ENCODE measurements at places on chromosomes 13 and 19.
A peak's percentile ranks its signal among the peaks of the same experiment; 100 is the strongest.

DNA sequence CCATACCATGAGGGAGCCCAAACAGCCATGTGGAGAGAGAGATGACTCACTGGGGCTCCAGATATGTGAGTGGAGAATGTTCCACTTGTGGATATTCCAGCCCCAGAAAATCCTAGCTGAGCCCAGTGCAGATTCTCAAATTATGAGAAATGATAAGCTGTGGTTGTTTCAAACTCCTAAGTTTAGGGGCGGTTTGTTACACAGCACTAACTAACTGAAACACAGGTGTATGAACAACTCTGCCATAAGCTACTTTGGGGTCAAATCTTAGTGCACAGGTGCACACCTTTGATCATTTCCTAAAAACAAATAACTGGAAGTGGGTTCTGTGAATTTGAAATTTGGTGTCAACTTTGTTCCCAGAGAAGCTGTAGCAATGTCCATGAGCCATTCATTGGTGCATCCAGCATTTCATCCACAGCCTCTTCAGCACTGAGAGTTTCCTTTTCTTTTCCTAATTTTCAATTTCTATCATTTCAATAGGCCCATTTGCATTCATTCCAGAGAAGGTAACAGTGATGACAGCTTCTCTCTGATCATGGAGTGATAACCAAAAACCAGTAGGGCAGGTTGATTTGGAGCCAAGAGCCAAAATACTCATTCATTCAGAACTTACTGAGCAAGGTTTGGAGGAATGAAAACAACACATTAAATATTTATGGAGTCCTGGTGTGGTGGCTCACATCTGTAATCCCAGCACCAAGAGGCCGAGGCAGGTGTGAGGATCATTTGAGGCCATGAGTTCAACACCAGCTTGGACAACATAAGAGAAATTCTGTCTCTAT, 8.8 kb upstream of the CLPP start:
- DNase-seq = no peak

DNA sequence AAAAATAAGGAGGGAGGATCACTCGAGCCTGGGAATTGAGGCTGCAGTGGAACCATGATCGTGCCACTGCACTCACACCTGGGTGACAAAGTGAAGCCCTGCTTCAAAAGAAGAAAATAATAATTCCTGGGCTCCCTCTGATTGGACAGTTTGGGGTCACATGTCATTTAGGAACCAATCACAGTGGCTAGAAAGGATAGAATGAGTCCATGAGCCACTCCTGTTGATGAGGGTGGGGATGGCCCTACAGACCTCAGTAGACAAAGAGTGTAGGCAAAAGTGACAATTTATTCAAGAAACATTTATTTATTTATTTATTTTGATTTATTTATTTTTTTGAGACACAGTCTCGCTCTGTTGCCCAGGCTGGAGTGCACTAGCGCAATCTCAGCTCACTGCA, 26.8 kb upstream of the ADGRE5 start:
- DNase-seq = no peak

- peak; percentile 90 for DNase-seq
Observed at GRCh38 chr13:26062853-26063444, 11.1 kb upstream of the SHISA2 start.

- DNase-seq = no peak
Observed at GRCh38 chr13:49304763-49305700, 57.3 kb downstream of the CDADC1 start.

DNA sequence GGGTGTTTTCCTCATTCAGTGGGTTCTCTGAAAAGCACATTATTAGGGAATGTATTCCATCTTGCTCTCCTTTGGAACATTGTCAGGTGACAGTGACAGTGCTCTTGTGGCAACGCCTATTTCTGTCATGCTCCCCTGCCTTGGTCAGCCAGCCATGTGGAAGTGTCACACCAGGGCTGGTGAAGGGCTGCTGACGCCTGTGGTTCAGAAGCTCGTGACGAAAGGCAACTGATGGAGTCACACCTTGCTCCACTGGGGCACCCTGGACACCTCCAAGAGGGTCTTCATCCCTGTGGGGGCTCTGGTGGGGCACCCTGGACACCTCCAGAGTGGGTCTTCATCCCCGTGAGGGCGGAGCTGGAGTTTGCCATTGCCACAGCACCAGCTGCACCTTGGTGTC, 68.9 kb upstream of the GPR183 start:
- DNase-seq = peak; percentile 23

DNA sequence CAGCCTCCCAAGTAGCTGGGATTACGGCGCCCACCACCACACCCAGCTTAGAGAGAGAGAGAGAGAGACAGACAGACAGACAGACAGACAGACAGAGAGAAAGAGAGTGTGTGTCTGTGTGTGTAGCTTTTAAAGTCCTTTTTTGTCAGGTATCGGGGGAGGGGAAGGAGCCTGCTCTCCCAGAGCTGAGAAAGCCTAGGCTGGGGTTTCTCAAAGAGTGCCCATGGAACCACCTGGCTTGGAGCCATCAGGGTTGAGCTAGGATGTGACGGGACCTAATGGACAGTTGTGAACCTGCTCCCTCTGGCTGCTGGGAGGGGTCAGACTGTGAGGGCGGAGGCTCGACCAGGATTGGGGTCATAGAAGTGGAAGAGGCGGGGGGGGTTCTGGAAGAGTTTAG, 16.6 kb downstream of the RFX1 start:
- DNase-seq = no peak

- DNase-seq = no peak
Observed at GRCh38 chr13:114089751-114090400, 42.5 kb downstream of the RASA3 start.

DNA sequence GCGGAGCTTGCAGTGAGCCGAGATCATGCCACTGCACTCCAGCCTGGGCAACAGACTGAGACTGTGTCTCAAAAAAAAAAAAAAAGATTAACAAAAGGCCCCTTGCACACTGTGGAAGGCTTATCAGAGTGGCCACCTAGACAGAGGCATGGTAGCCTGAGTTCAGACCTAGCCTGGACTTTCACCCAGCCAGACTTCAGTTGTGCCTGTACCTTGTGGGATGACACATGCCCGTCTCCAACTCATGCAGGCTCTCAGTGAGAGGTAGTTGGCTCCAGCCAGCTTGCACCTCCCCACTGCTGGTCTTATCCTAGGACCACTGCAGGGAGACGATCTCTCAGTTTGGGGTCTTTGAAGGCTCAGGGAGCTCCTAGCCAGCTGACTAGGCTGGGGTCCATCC, 52.2 kb downstream of the GATAD2A start:
- no peak for DNase-seq

DNA sequence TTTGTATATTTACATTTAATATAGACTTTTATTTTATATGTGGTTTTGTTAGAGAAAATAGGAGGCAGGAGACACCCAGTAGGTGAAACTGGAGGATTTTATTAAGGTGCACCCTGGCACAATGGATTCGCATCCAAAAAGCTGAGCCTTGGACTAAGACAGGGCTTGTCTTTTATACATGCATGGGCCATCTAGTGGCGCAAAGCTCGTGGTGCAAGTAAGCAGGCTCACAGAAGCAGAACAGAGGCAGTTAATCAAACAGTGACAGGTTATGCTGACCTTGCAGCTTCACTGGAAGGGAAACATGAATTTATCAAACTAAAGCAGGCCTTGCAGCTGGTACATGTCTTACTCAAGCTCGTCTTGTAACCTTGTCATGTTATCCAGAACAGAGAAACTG, 58.8 kb upstream of the ZNF681 start:
- peak; percentile 2 for DNase-seq

DNA sequence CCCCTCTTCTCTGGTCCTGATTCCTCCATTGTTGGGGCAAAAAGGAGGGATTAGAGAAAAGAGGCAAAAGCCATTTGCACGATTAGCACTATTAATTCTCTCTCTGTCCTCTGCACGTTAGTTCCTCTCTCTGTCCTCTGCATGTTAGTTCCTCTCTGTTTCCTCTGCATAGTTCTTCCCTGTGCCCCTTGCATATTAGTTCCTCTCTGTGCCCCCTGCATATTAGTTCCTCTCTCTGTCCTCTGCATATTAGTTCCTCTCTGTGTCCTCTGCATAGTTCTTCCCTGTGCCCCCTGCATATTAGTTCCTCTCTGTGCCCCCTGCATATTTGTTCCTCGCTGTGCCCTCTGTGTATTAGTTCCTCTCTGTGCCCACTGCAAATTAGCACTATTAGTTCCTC, 847.2 kb upstream of the GPC6 start:
- no peak for DNase-seq

- no peak for DNase-seq
Observed at GRCh38 chr19:51140441-51140840, 1.7 kb upstream of the SIGLEC7 start.

DNA sequence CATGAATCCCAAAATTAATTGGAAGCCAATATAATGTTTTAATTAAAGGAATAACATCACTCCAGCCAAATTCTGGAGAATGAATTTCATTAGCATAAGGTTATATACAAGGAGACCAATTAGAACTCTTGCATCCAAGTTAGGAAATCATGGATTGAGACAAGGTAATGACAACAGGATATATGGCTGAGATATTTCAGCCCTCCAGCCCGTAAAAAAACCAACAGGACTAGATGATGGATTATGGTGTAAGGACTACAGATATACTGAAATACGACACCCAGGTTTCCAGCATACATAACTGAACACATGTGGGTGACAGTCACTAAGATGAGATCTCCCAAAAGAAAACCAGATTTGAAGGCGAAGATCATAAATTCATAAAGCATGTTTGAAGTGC, 56.5 kb downstream of the TSC22D1 start:
- no peak for DNase-seq

DNA sequence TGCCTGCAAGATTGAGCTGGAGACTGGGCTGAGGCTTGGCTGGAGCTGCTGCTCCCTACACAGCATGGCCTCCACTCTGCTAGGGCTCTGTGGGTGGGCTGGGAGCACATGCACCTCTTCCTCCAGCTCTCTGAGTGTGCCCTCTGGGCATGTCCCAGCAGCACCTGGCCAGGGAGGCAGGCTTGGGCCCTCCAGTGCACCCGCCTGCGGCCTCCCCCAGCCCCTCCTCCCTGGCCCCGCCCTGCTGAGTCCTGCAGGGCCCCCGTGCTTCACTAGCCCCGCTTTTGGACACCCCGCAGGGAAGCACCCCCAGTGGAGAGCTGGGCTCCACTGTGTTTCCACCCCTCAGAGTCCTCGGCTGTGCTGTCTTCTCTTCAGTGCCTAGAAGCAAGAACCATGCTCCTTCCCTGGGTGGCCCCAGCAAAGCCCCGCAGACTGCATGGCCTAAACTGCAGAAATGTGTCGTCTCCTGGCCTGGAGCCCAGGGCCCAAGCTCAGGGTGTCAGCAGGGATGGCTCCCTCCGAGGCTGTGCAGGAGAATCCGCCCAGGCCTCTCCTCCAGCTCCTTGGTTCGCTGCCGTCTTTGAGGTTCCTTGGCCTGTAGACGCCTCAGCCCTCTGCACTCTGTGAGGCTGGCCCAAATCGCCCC, 5.0 kb upstream of the TEX29 start:
- no peak for DNase-seq

GRCh38 chr19:34317311-34317927, 47.6 kb upstream of the GPI start:
- no peak for DNase-seq

GRCh38 chr19:1088416-1089010, 6.7 kb downstream of the POLR2E start:
- no peak for DNase-seq

- no peak for DNase-seq
Observed at GRCh38 chr19:17677002-17677401, 11.2 kb downstream of the UNC13A start.

- no peak for DNase-seq
Observed at GRCh38 chr13:46855166-46855565, 41.7 kb downstream of the HTR2A start.

DNA sequence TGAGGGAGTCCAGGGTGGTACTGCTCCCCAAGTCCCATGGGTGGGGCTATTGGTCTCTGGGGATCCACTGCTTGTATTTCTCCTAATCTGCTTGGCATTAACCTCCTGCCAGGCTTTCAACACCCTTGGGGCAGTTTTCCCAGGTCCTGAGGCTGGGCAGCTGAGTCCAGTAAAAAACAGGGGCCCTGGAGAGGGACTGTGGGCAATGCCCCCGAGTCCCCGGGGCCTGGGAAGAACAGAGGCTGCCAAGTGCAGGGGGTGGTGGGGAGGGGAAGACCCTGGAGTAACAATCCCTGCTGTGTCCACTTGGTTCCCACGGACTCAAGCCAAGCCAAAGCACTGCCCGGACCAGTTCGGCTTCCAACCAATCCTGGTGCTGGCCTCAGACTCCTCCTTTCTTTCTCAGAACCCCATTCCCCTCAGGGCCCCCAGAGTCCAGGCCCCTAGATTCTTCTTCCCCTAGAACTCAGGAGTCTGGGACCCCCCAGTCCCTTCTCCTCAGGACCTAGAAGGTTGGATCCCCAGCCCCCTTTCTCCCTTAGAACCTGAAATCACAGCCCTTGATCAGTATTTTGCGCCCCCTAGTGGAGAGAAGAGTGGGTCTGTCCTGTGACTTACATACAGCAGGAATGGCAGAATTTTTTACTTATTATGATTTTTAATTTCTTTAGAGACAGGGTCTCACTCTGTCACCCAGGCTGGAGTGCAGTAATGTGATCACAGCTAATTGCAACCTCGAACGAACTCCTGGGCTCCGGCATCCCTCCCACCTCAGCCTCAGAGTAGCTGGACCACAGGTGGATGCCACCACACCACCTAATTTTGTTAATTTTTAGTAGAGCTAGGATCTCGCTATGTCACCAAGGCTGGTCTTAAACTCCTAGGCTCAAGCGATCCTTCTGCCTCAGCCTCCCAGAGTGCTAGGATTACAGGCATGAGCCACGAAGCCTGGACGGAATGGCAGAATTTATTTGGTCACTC, 3.7 kb upstream of the CLPTM1 start:
- peak; percentile 89 for DNase-seq

- no peak for DNase-seq
Observed at GRCh38 chr19:39154100-39154628, 28.6 kb downstream of the PAK4 start.

GRCh38 chr13:89407357-89407756, 1736.2 kb downstream of the SLITRK5 start:
- no peak for DNase-seq

DNA sequence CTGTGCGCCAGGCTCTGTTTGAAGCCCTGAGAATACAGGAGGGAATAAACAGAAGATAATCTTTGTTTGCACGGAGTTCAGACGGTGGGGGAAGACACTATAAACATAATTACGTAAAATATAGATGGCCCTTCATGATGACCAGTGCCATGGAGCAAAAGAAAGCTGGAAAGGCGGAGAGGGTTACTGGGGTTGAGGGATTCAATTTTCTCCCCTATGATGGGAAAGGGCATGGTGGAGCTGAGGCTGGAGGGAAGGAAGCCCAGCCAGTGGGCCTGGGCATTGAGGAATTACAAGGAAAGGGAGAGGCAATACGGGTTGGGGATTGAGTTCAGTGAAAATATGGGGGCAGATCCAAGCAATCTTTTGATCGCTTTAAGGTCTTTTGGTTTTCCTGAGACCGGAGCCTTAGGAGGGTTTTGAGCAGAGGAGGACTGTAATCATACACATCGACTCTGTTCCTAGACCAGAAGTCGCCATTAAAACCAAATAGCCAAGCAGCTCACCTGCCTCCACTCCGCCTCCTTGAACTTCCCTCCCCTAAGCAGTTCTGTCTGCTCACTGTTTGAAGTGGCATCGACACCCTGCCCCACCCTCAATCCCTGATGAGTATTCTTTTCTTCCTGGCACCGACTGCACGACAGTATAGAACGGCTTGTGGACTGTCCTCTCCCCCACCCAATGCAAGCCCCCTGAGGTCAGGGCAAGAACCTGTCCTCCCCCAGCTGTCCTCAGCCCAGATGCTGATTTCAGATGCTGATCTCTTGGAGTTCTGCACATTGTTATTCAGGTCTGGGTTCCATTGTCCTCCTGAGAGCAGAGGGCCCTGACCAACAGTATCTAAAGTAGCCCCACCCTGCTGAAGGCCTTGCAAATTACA, 813 bp upstream of the ZNF296 start:
- DNase-seq = no peak

GRCh38 chr13:25225970-25226369, 53.9 kb upstream of the AMER2 start:
- DNase-seq = no peak

GRCh38 chr13:51920267-51920666, 58.5 kb downstream of the CCDC70 start:
- no peak for DNase-seq
